SHP77 (cell line): ENCODE measurements at places on chromosomes 2 and 18.

- no peak for DNase-seq
Observed at GRCh38 chr18:12765586-12765985, 62.7 kb downstream of the PSMG2 start.

DNA sequence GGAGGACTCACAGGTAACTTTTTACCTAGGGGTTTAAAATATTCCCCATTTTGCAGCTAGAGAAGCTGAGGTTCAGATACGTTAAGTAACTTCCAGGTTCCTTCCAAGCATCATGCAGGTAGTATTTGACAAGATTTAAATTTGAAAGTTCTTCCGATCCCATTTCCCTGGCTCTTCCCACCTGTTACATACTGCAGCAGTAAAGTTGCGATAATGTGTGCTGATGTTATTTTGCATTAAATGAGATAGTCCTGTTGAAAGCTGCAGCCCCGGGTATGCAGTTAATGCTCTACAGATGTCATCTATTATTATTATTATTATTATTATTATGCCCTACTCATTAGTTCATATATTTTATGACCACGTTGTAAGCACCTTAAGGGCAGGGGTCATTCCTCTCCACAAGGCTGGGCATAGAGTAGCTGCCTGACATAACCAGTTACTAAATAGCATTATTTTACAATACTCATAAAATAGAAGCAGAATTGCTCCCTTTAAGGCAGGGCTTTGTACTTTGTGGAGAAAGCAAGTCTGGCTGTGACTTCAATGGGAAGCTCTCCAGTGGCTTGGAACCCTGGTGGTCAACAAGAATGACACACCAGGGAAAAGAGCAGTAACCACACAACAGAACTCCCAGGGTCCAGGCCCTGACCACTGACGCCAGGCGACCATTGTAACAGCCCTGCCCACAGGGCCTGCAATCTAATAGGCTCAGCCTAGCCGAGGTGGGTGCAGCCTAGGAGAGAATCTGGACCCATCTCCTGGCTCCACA is 112.0 kb upstream of the STPG4 start:
- DNase-seq = no peak

DNA sequence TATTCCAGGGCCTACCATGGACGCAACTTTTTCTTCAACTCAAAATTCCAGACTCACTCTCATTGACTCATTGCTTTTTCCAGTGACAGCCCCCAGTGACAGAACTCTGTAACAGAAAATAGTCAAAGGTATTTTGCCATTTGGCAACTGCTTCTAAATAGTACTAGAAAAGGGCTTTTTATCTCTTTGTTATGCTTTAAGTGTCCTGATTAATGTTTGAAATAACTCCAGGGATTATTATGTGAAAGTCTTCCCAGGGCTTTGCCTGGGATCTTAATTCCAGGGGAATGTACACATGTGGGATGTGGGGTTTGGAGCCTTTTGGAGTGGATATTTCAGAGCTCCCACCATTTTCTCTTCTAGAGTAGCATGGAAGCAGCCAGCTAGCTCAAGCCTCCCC is 198.8 kb downstream of the KCNS3 start:
- no peak for DNase-seq

GRCh38 chr2:26330114-26330549 is 15.8 kb upstream of the SELENOI start:
- peak; percentile 66 for DNase-seq

DNA sequence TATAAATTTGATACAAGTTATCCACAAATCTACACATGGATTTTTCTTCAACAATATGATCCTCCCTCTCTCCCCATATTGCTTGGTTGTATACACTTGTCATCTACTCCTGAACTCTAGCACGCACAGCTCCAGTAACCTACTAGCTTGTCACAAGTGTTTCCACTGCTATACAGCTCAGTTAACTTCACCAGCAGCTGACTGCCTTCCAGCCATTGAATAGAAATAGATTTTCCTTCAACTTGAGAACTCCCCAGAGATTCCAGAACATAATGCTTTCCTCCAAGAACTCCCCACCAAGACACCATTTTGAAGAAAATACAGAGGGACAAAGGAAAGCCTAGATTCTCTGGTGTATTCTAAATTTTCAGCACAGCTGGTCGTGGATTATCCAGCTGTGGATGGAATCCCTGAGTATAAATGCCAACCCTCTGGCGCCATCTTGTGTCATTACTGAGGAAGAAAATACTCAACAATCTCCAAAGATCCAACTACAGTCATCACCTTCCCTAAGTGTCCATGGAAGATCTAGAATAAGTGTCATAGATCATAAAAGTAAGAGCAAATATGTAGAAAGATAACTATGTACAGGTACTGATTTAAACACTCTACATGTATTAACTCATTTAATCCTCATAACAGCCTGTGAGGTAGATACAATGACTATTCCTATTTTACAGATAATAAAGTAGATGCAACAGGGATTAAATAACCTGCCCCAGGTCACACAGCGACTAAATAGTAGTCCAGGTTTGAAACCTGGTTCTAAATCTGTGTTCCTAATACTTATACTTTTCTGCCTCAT is 156.7 kb downstream of the ARHGAP28 start:
- DNase-seq = peak; percentile 30

DNA sequence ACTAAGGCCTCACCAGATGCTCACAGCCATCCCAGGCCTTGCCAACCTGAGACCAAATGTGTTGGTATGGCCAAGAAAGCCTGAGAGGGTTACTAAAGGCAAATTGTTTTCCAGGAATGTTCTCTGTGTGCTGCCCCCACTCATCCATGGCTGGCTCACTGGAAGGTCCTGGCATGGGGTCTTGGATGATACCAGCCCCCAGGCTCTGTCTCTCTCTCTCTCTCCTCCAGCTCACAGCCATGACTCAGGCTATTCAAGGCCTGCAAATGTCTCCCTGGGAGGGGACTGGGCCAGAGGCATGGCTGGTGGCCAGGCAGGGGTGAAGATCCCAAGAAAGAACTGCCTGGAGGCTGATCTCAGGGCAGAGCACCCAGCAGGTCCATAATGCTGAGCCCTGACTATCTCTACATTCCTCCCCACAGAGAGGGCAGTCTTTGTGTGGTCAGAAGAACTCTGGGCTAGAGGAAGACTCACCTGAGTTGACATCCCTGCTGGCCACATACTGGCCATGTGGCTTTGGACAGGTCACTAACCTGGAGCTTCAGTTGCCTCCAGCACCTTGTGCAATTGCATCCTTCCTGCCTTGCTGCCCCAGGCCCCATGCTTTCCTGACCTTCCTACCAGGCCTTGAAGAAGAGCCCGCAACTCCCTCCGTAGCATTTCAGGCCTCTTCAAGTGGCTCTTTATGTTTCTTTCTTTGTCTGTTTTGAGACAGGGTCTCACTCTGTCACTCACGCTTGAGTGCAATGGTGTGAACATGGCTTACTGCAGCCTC is 150.4 kb downstream of the ZFP36L2 start:
- DNase-seq = no peak

- DNase-seq = peak; percentile 5
Observed at GRCh38 chr2:112691881-112692281, 28.9 kb upstream of the NT5DC4 start.

- no peak for DNase-seq
Observed at GRCh38 chr2:205650450-205650849, 31.9 kb upstream of the NRP2 start.

DNA sequence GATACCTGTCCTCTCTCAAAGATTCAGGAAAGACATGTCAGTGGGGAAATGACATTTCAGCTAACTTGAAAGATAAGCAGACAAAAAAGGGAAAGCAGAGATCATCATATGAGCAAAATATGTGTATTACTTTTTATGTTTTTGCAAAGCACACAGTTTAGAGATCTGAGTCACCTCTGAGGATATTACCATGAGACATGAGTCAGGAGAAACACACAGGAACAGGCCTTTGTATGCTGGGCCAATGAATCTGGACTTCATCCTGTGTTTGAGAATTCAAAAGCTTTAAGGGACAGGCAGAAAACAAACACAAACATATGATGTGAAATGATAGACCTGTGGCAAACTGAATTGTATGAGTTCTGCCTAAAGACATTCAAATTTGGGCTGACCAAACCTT is 306.0 kb upstream of the EPC2 start:
- no peak for DNase-seq

DNA sequence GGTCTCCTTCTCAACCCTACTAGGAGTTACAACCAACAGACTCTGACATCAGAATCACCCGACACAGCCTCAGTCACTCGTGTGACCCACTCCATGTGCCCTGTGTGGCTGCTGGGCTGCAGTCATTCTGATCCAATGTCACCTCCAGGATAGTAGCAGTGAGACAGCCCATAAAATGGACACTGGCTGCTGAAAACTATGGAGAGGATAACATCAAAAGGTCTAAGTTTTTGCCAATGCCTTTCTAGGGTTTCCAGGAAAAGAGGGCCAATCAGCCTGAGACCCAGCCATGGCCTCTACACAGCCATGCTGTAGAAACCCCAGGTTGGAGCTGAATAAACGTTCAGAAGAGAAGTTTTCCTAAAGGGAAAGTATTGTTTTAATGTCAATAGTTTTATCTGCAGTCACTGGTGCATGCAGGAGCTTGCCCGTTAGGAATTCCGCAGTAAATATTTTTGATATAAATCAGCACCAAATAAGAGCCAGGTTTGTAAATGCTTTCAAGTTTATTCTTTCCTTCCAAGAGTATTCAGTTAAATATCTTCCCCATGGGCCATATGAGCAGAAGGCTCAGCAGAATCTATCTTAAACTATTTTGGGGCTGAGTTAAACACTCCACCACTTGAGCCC is 92.2 kb upstream of the PID1 start:
- DNase-seq = no peak

- DNase-seq = no peak
Observed at GRCh38 chr2:229096409-229097066, 174.5 kb downstream of the PID1 start.

- DNase-seq = no peak
Observed at GRCh38 chr2:176325732-176326131, 56.5 kb downstream of the MTX2 start.

GRCh38 chr2:238345297-238345968 is 25.1 kb downstream of the TRAF3IP1 start:
- DNase-seq = no peak

DNA sequence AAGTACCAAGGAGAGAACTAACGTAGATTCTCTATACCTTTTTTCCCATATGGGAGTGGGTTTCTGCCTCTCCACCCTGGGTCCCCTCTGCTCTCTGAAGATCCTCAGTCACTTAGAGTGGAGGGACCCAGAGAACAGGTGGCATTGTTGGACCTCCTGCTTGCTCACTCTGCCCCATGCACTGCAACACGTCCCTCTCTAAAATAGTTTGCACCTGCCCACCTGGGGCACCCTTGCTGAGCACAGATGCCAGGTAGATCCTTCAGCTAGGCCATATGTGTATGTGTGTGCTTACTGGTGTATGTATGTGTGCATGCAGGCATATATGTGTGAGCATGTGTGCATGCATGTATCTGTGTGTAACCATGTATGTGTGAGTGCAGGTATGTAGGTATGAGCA is 2.2 kb downstream of the IL36RN start:
- DNase-seq = no peak

DNA sequence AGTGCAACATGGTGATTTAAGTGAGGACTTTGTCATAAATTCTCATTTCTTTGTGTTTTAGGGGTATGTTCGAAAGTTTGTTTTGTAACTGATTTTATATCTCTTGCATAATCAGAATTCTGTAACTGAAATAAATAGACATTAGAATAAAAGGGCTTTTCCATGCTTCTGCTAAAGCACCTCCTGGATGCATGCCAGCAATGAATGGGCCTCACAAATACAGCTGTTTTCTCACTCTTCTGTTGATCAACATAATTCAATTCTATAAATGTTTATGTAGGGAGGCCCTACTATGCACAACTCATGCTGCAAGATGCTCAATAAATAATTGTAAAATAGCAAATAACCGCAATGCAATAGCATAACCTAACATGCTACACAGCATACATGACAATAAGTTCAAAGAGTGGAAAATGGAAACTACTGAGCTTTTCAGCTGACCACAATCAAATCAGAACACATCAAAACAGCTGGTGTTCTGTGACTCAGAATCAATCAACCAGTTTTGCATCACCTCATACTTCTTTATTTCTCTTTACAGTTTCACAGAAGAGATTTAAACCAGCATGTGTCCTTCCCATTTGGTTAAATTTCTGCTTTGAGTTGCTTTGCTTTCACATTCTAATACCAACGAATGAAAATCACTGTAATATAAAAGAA is 11.0 kb downstream of the CDH7 start:
- peak; percentile 19 for DNase-seq
